ENCODE measurements at places on chromosomes 16 and 17. TPM values are rescaled to one million over a fixed set of nuclear protein-coding genes. Genes with fewer than 3 reads are reported as not detected.

The METTL23 gene
- total RNA-seq: 18.1 TPM

The METTL22 gene
- total RNA-seq: 26.9 TPM

The CES5A gene
- total RNA-seq: not detected

The CMTM1 gene
- total RNA-seq: 2.0 TPM

The SMIM36 gene
- not detected for total RNA-seq

The TEX14 gene
- 0.10 TPM for total RNA-seq

The COL1A1 gene
- 5,022 TPM for total RNA-seq

The PSMD12 gene
- 26.1 TPM for total RNA-seq

The TUBG1 gene
- total RNA-seq: 12.5 TPM

The GRN gene
- 184 TPM for total RNA-seq

The TNS4 gene
- total RNA-seq: 25.6 TPM

The KRT33B gene
- 7.7 TPM for total RNA-seq

The KIFC3 gene
- 21.3 TPM for total RNA-seq

The CRYBA1 gene
- not detected for total RNA-seq

The SMCR8 gene
- 10.9 TPM for total RNA-seq

The SOCS1 gene
- total RNA-seq: 7.2 TPM

The ABCA6 gene
- total RNA-seq: 46.1 TPM

The SLC35G6 gene
- total RNA-seq: not detected

The KRT17 gene
- total RNA-seq: 1,205 TPM

The ELOB gene
- 109 TPM for total RNA-seq

The ITGAE gene
- 17.4 TPM for total RNA-seq

The SOX15 gene
- 7.8 TPM for total RNA-seq

Measured in skin of body (tissue), 3 donors.